ENCODE measurements at places on chromosomes 13 and 19.
A peak's percentile ranks its signal among the peaks of the same experiment; 100 is the strongest.

GRCh38 chr13:95485518-95486144 lies 66.9 kb upstream of the CLDN10 start:
- H3K27me3 ChIP-seq = no peaks in the 10 kb centered on the region
- H3K4me3 ChIP-seq = no peak overlapping the region
- H3K27ac ChIP-seq = no peak overlapping the region

DNA sequence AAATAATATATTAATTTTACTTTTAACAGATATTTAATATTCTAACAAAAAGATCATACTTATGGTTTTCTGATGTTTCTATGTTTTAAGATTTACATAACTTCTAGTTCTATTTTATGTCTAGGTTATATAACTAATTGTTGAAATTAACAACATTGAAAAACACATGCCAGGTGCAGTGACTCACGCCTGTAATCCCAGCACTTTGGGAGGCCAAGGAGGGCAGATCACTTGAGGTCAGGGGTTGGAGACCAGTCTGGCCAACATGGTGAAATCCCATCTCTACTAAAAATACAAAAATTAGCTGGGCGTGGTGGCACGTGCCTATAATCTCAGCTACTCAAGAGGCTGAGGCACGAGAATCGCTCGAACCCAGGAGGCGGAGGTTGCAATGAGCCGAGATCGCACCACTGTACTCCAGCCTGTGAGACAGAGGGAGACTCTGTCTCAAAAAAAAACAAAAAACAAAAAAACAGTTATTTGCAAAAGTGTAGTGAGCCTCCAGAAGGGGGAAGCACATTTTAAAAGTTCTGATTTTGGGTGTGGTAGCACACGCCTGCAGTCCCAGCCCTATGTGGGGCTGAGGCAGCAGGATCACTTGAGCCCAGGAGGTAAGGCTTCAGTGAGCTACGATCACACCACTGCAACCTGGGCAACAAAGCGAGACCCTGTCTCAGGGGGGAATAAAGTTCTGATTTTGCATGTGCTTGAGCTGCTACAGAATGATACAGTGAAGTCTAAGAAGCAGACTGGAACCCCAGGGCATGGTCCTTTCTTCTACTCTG lies 18.7 kb downstream of the MIPEP start:
- H3K36me3 ChIP-seq = no peaks in the 10 kb centered on the region
- no peak for DNase-seq
- H3K27ac ChIP-seq = no peak overlapping the region
- no peak overlapping the region for H3K4me3 ChIP-seq
- H3K27me3 ChIP-seq = no peaks in the 10 kb centered on the region
- no peaks in the 10 kb centered on the region for H3K4me1 ChIP-seq

- DNase-seq = no peak
- H3K36me3 ChIP-seq = no peaks in the 10 kb centered on the region
- H3K27me3 ChIP-seq = peaks cover 88% of the 10 kb centered on the region
Measured at GRCh38 chr19:1291761-1292418, 6.2 kb downstream of the EFNA2 start.

DNA sequence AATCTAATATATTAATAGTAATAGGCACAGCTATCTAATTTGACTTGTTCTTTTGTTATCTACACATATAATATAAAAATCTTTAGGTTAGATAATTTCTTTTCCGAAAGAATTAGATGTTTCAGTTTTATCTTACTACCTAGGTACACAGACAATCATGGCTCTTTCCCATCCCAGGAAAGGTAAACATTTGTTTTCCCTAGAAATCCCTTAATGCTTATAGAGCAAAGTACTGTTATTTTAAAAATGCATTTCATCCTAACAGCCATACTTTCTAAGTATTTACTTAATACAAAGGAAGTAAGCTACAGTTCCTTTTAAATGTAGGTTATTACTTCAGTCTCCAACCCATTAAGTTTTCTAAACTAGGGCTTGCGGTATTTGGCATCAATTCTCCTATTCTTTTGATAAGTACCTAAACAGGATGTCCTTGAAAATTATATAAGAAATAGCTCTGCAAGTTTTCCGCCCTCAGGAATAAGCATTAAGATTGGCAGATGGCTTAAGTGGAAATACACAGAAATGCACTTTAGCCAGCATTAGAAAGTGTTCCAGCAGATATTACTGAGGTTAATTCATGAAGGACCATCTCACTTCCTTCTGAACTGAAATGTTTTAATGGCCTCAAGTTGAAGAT lies 616.2 kb upstream of the SPRY2 start:
- H3K4me1 ChIP-seq = no peaks in the 10 kb centered on the region
- H3K36me3 ChIP-seq = no peaks in the 10 kb centered on the region
- no peak for DNase-seq
- no peaks in the 10 kb centered on the region for H3K27me3 ChIP-seq

GRCh38 chr13:34675626-34676025 lies 266.4 kb upstream of the NBEA start:
- H3K27me3 ChIP-seq = no peaks in the 10 kb centered on the region
- no peak for DNase-seq
- no peak overlapping the region for H3K27ac ChIP-seq
- no peaks in the 10 kb centered on the region for H3K36me3 ChIP-seq

GRCh38 chr19:19285686-19286085 lies 12.6 kb upstream of the TM6SF2 start:
- H3K27ac ChIP-seq = no peak overlapping the region
- DNase-seq = no peak
- H3K4me3 ChIP-seq = no peak overlapping the region
- no peaks in the 10 kb centered on the region for H3K4me1 ChIP-seq
- H3K27me3 ChIP-seq = no peaks in the 10 kb centered on the region
- peaks cover 4% of the 10 kb centered on the region for H3K36me3 ChIP-seq

DNA sequence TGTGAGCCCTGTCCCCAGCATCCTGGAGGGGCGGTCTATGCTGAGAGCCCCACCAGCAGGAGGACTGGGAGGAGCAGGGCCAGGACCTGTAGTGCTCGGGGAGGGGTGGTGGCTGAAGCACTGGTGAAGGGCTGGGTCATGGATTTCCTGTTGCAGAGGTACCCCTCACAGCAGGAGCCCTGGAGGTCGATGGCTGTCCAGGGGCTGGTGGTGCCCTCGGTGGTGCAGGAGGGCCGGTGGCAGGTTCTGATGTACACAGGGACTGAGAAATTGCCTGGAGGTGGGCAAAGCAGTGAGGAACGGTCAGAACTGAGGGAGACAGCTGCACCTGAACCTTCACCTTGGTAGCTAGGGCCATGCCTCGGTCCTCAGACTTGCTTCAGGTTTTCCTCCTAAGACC lies 4.7 kb downstream of the LYPD5 start:
- no peak overlapping the region for H3K27ac ChIP-seq
- no peaks in the 10 kb centered on the region for H3K36me3 ChIP-seq

DNA sequence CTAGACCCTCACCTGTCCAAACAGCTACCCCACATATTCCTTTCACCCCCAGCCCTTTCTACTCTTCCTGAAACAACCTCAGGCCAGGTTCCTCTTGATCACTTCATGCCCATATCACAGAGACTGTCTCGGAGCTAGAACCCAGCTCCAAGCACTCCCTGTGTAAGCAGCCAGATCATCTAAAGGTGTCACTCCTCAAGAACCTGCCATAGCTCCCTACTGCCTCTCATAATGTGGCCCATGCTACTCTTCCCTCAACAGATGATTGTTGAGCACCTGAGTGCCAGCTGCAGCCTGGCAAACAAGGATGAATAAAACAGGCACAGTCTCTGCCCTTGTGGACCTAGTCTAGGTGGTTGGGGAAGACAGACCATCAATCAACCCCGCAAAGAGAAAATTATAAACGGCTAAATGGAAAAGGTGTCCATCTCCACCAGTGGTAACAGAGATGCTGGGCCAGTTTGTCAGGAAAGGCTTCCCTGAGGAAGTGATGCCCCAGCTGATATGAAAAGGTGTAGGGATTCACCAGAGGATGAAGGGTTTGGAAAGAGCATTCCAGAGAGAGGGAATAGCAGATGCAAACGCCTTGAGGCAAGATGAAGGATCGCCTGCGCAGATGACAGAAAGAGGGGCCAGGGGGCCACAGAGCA lies 8.3 kb downstream of the EPS15L1 start:
- H3K27ac ChIP-seq = no peak overlapping the region
- H3K4me1 ChIP-seq = peaks cover 65% of the 10 kb centered on the region
- H3K27me3 ChIP-seq = no peaks in the 10 kb centered on the region
- no peaks in the 10 kb centered on the region for H3K36me3 ChIP-seq
- no peak for DNase-seq

DNA sequence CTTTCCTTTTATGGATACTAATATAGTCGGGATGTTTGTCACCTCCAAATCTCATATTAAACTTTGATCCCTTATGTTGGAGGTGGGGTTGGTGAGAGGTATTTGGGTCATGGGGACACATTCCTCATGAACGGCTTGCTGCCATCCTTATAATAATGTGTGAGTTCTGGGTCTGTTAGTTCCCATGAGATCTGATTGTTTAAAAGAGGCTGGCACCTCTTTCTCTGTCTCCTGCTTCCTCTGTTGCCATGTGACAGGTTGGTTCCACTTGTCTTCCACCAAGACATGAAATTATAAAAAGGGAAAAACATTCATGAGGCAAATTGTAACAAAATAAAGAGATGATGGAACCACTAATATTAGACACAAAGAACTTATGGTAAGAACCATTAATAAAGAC lies 107.8 kb upstream of the ATXN8OS start:
- no peak overlapping the region for H3K27ac ChIP-seq
- H3K4me3 ChIP-seq = no peak overlapping the region
- H3K36me3 ChIP-seq = no peaks in the 10 kb centered on the region
- DNase-seq = no peak
- no peaks in the 10 kb centered on the region for H3K4me1 ChIP-seq
- H3K27me3 ChIP-seq = no peaks in the 10 kb centered on the region

GRCh38 chr13:20241593-20241992 lies 9.5 kb upstream of the GJB6 start:
- no peak overlapping the region for H3K4me3 ChIP-seq
- H3K27ac ChIP-seq = no peak overlapping the region
- H3K36me3 ChIP-seq = no peaks in the 10 kb centered on the region
- DNase-seq = no peak

- no peaks in the 10 kb centered on the region for H3K27me3 ChIP-seq
- H3K27ac ChIP-seq = no peak overlapping the region
- no peak overlapping the region for H3K4me3 ChIP-seq
- H3K4me1 ChIP-seq = no peaks in the 10 kb centered on the region
Measured at GRCh38 chr13:36837354-36838092, 18.5 kb downstream of the RFXAP start.

DNA sequence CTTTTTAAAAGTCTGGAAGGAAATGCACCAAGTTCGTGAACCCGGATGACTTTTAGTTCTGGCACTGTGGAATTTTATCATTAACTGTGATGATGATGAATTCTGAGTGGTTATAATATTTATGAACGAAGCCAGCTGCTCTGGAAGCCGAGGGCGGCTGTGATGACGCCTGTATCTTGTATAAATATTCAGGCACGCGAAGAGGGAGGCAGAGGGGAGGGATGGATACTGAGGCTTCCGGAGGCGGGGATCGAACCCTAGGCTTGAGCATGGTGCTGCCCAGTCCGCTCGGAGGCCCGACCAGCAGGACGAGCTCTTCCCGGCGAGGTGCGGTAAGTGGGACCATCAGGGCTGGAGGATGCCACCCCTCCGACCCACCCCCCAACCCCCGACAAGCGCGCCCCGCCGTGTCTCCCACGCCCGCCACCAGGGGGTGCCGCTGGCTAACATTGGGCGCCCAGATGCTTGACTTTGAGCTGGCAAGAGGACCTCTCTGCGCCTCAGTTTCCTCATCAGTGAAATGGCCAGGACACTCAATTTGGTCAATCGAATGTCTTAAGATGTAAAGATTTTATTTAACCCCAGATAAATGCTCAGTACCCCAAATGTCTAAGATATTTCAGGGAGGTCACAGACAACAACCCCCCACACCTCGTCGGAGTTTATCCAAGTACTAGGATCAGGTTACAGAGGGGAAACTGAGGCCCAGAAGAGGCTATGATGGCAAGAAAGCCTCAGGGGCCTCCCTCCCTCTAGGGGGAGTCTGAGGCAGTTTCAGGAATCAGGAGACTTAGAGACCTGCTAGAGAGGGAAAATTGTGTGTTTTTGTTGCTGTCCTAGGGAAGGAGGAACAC lies 4.5 kb upstream of the RAB3A start:
- peaks cover 25% of the 10 kb centered on the region for H3K4me1 ChIP-seq
- DNase-seq = no peak
- no peak overlapping the region for H3K4me3 ChIP-seq
- no peak overlapping the region for H3K27ac ChIP-seq
- no peaks in the 10 kb centered on the region for H3K27me3 ChIP-seq

- peaks cover 16% of the 10 kb centered on the region for H3K36me3 ChIP-seq
- no peaks in the 10 kb centered on the region for H3K27me3 ChIP-seq
- no peak for DNase-seq
- H3K27ac ChIP-seq = peak overlapping the region; percentile 12
- H3K4me3 ChIP-seq = no peak overlapping the region
- no peaks in the 10 kb centered on the region for H3K4me1 ChIP-seq
Measured at GRCh38 chr13:30918662-30919405, 12.8 kb downstream of the MEDAG start.

- H3K4me3 ChIP-seq = no peak within 1 kb of the TSS
- no peaks in the 10 kb centered on the region for H3K4me1 ChIP-seq
- peaks cover 4% of the 10 kb centered on the region for H3K36me3 ChIP-seq
- H3K27ac ChIP-seq = no peak within 1 kb of the TSS
- H3K27me3 ChIP-seq = peaks cover 34% of the 10 kb centered on the region
- no peak for DNase-seq
Measured at GRCh38 chr19:14475251-14476073, at the start of gene PTGER1. Gene PTGER1, minus strand, starts transcription at chr19:14475354. Its CDS starts 1,034 bp downstream, at chr19:14474320.

- H3K36me3 ChIP-seq = no peaks in the 10 kb centered on the region
- H3K27ac ChIP-seq = no peak overlapping the region
Measured at GRCh38 chr13:101384929-101385328, 31.4 kb downstream of the NALCN start.

GRCh38 chr13:111283457-111283856 lies 37.0 kb upstream of the TEX29 start:
- DNase-seq = no peak
- H3K36me3 ChIP-seq = peaks cover 27% of the 10 kb centered on the region
- H3K27me3 ChIP-seq = no peaks in the 10 kb centered on the region
- no peak overlapping the region for H3K27ac ChIP-seq
- no peaks in the 10 kb centered on the region for H3K4me1 ChIP-seq

DNA sequence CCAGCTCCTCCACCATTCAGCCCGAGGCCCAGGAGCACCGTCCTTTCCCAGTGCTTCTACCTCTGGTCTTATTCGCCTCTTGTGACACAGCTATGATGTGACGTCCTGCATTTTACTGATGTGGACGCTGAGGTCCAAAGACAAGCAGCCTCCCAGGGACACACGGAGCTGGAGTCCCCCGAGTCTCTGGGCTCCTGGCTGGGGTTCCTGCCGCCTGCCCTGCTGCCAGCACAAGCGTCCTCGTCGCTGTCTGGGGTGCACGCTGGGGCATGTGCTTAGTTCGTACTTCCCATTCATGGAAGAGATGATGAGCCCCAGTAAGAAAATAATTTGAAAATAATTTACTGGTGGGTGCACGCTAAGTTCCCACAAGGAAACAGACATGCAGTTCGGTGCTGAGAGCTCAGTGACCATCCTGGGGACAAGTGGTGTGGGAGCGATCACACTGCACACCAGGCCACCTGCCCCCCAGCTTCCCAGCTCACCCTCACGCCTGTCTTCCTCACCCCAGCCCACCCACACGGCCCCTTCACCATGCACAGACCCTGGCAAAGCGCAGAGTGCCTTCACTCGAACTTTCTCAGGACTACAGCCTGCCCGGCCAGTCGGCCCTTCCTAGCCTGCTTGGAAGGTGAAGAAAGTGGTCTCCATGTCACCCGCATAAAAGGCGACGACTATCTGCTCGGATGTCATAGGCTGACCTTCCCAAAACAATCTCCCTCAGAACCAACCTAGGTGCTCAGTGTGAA lies 14.2 kb upstream of the CFAP97D2 start:
- no peak for DNase-seq
- H3K4me3 ChIP-seq = no peak overlapping the region
- no peak overlapping the region for H3K27ac ChIP-seq
- H3K4me1 ChIP-seq = peaks cover 39% of the 10 kb centered on the region
- no peaks in the 10 kb centered on the region for H3K27me3 ChIP-seq

- no peaks in the 10 kb centered on the region for H3K4me1 ChIP-seq
- no peak overlapping the region for H3K27ac ChIP-seq
- no peaks in the 10 kb centered on the region for H3K27me3 ChIP-seq
- DNase-seq = no peak
Measured at GRCh38 chr13:61901946-61902541, 486.4 kb upstream of the PCDH20 start.
